ENCODE measurements at places on chromosomes 12 and 14. TPM values are rescaled to one million over a fixed set of nuclear protein-coding genes. Genes with fewer than 3 reads are reported as not detected.

GRCh38 chr14:92564344-92565039, 50.9 kb downstream of the RIN3 start:
- no peaks in the 10 kb centered on the region for H3K36me3 ChIP-seq
- no peaks in the 10 kb centered on the region for H3K27me3 ChIP-seq
- no peaks in the 10 kb centered on the region for H3K4me1 ChIP-seq
- H3K27ac ChIP-seq, result no peak overlapping the region

The ATL1 gene
- total RNA-seq, result 1.4 TPM

The MOK gene
- 3.4 TPM for total RNA-seq

DNA sequence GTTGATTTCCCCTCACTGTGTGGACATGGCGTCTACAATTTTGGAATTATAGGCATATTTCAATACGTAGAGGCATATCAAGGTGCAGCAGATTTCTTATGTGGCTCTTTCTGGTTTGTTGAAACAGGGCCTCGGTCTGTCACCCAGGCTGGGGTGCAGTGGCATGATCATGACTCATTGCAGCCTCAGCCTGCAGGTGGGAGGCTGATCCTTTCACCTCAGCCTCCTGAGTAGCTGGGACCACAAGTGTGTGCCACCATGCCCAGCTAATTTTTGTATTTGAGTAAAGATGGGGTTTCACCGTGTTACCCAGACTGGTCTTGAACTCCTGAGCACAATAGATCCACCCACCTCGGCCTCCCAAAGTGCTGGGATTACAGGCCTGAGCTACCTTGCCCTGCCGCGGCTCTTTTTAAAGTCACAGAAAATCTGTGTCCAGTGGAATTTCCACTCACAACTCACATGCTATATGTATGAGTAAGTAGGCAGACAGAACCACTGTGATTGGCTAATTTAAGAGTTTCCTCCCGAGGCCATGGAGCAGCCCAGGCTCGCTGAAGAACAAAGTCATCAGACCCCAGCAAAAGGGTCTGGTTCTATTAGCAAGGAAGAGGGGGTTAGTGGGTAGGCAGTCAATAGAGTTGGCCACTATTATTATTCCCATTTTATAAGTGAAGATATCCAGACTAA, 9.1 kb downstream of the GNG2 start:
- DNase-seq, result no peak
- H3K27me3 ChIP-seq, result peaks cover 3% of the 10 kb centered on the region
- H3K4me3 ChIP-seq, result no peak overlapping the region

The NPFF gene
- total RNA-seq, result not detected

GRCh38 chr12:19979584-19979983, 388.8 kb upstream of the PDE3A start:
- H3K27ac ChIP-seq, result no peak overlapping the region
- no peak overlapping the region for H3K4me3 ChIP-seq
- H3K4me1 ChIP-seq, result no peaks in the 10 kb centered on the region
- DNase-seq, result no peak

- peaks cover 15% of the 10 kb centered on the region for H3K4me1 ChIP-seq
- no peak overlapping the region for H3K4me3 ChIP-seq
- H3K27ac ChIP-seq, result no peak overlapping the region
- peaks cover 83% of the 10 kb centered on the region for H3K36me3 ChIP-seq
Measured at GRCh38 chr14:59490756-59491155, 6.4 kb downstream of the JKAMP start.

The ABCC9 gene
- total RNA-seq, result 90.5 TPM
